WTC11 (cell line): ENCODE measurements at places on chromosomes 11 and 22. TPM values are rescaled to one million over a fixed set of nuclear protein-coding genes. Genes with fewer than 3 reads are reported as not detected.

QSER1 gene
- 74.0 to 84.0 TPM (median 79.3 TPM) in 3 replicates for total RNA-seq

NXPE1 gene
- total RNA-seq: 0.16 TPM in 1 of 3 replicates, not detected in the others

HBD gene
- total RNA-seq: not detected in 3 replicates

P2RY6 gene
- total RNA-seq: 0.11 to 0.16 TPM in 2 of 3 replicates, not detected in the other

DENND6B gene
- total RNA-seq: 2.3 to 2.7 TPM (median 2.5 TPM) in 3 replicates

LMO2 gene
- 1.0 to 3.4 TPM (median 1.4 TPM) in 3 replicates for total RNA-seq

KRTAP5-11 gene
- total RNA-seq: not detected in 3 replicates

RNF121 gene
- total RNA-seq: 40.2 to 45.3 TPM (median 41.0 TPM) in 3 replicates

FAM181B gene
- 0.80 to 1.1 TPM (median 1.0 TPM) in 3 replicates for total RNA-seq

LAYN gene
- total RNA-seq: 3.0 to 3.7 TPM (median 3.6 TPM) in 3 replicates

SLC22A25 gene
- total RNA-seq: not detected in 3 replicates

SNX32 gene
- total RNA-seq: 2.2 to 3.4 TPM (median 2.9 TPM) in 3 replicates

TRPM5 gene
- total RNA-seq: 0.07 to 0.09 TPM in 2 of 3 replicates, not detected in the other

TSSK2 gene
- total RNA-seq: not detected in 3 replicates

GRCh38 chr11:967995-968751 lies 42.5 kb downstream of the AP2A2 start:
- H3K4me1 ChIP-seq: no peaks in the 10 kb centered on the region
- H3K4me3 ChIP-seq: no peak overlapping the region
- no peak overlapping the region; the same call in 1 of the 2 replicates for H3K27ac ChIP-seq

- peaks cover 33% of the 10 kb centered on the region for H3K4me1 ChIP-seq
- H3K36me3 ChIP-seq: no peaks in the 10 kb centered on the region
- DNase-seq: no peak
- no peak overlapping the region for H3K27ac ChIP-seq
- peaks cover 3% of the 10 kb centered on the region; the same call in 1 of the 2 replicates for H3K27me3 ChIP-seq
These were observed 53.6 kb upstream of the KIRREL3 start for GRCh38 chr11:127054153-127054552.

DNA sequence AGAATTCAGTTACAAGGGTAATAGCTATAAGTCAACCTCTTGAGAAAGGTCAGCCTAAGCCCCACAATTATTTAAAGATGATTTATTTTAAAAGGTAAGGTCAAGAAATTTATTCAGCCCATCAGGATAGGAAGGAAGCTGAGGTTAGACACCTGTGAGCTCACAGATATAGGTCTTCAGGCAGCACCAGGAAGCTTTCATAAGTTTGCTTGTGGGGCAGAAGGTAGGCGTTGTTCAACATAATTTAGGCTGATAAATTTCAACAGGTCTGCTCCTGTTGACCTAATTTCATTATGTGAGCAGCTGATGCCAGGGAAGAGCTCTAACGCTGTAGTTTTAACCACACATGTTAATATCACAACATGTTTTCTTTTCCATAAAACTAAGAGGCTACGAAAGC lies 118.1 kb upstream of the APOA1 start:
- peak overlapping the region; percentile 15; the same call in 1 of the 2 replicates for H3K27ac ChIP-seq
- H3K36me3 ChIP-seq: no peaks in the 10 kb centered on the region
- peaks cover 29% of the 10 kb centered on the region for H3K4me1 ChIP-seq
- H3K27me3 ChIP-seq: no peaks in the 10 kb centered on the region

DNA sequence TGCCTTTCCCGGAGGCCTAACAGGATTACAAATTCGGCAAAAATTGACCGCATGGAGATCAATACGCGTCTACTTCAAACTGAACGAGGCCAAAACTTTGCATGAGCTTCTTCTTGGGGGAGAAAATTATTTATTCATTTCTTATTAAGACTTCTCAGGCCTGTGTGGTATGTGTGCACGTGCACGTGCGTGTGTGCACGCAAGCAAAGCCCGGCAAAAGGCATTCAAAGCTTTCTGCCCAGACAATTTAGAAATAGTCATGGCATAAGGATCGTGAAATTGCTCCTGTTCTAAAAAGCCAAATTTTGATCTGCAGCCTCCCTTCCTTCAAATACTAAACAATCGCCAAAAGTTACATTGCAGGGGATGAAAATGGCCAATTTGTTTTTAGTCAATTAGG lies 14.6 kb downstream of the MN1 start:
- no peak for DNase-seq
- H3K4me3 ChIP-seq: no peak overlapping the region
- no peak overlapping the region for H3K27ac ChIP-seq

- H3K27ac ChIP-seq: peak overlapping the region; percentile 57
- DNase-seq: no peak
- no peaks in the 10 kb centered on the region; the same call in 1 of the 2 replicates for H3K36me3 ChIP-seq
- H3K4me1 ChIP-seq: peaks cover 30% of the 10 kb centered on the region
- no peaks in the 10 kb centered on the region for H3K27me3 ChIP-seq
- no peak overlapping the region for H3K4me3 ChIP-seq
These were observed 33.7 kb downstream of the PICALM start for GRCh38 chr11:86035164-86035563.

GRCh38 chr22:39349506-39349966 lies 255 bp upstream of the SYNGR1 start:
- H3K27me3 ChIP-seq: peaks cover 7% of the 10 kb centered on the region
- H3K36me3 ChIP-seq: no peaks in the 10 kb centered on the region
- no peak overlapping the region for H3K27ac ChIP-seq
- peak; percentile 56 for DNase-seq
- H3K4me3 ChIP-seq: peak overlapping the region; percentile 83
- H3K4me1 ChIP-seq: peaks cover 27% of the 10 kb centered on the region

DNA sequence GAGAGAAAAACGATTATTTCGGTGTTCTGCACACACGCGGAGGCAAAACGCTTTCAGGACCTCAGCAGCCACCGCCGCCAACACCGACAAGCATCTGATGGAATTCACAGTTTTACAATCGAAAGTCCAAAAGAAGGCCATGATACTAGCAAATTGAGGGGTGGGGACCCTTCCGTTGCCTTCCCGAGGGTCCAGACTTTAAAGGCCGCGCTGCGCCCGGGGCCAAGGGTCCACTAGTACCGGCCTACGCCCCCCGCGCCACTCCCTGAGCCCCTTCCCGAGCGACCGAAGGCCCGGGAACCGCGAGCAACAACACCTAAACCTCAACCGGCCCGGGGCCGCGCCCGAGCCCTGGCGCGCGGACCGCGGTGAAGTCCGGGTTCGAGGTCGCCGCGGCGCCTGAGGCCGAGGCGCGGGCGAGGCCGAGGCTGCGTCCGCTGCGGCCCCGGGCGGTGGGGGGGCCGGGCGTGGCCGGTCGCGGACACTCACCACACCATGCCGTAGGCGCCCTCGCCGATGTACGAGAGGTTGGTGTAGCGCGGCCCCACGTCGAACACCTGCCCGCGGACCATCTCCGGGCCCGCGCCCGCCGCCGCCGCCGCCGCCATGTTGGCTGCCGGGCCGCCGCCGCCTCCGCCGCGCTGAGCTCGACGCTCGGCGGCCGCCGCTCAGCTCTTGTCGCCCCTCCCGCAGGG lies 465 bp downstream of the MAPK1 start:
- peaks cover 47% of the 10 kb centered on the region for H3K4me1 ChIP-seq
- H3K27ac ChIP-seq: peak overlapping the region; percentile 86
- H3K27me3 ChIP-seq: no peaks in the 10 kb centered on the region
- H3K4me3 ChIP-seq: peak overlapping the region; percentile 96
- no peak for DNase-seq

DNA sequence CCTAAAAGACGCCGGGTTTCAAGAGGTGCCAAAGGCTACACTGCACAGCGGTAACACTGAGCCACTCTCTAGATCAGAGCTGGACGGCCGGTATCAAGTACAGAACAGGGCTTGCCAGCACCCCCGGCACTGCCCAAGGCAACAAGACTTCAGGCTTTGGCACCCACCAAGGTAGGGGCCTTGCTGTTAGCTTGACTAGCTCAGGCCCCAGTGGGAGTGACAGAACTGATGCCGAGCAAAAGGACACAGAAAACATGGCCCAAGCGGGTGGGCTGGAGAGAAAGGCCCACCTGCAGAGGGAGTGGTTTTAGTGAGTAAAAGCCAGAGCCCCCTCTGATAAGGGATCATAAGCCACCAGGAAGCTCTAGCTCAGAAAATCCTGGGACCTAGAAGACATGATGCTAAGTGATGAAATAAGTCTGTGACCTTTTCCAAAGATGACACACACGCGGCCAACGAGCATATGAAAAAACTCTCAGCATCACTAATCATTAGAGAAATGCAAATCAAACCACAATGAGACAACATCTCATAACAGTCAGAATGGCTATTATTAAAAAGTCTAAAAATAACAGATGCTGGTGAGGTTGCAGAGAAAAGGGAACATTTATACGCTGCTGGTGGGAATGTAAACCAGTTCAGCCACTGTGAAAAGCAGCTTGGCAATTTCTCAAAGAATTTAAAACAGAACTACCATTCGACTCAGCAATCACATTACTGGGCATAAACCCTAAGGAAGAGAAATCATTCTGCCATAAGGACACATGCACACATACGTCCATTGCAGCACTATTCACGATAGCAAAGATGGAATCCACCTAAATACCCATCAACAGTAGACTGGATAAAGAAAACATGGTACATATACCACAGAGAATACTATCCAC lies 12.9 kb downstream of the EHD1 start:
- DNase-seq: no peak
- H3K27me3 ChIP-seq: no peaks in the 10 kb centered on the region
- H3K4me1 ChIP-seq: peaks cover 17% of the 10 kb centered on the region
- H3K4me3 ChIP-seq: no peak overlapping the region
- no peaks in the 10 kb centered on the region for H3K36me3 ChIP-seq

- H3K27ac ChIP-seq: no peak overlapping the region
- no peaks in the 10 kb centered on the region; the same call in none of the 2 replicates for H3K27me3 ChIP-seq
- peaks cover 6% of the 10 kb centered on the region for H3K4me1 ChIP-seq
- H3K36me3 ChIP-seq: no peaks in the 10 kb centered on the region
- no peak for DNase-seq
- no peak overlapping the region for H3K4me3 ChIP-seq
These were observed 1339.3 kb downstream of the TBC1D22A start for GRCh38 chr22:48101704-48102103.

DNA sequence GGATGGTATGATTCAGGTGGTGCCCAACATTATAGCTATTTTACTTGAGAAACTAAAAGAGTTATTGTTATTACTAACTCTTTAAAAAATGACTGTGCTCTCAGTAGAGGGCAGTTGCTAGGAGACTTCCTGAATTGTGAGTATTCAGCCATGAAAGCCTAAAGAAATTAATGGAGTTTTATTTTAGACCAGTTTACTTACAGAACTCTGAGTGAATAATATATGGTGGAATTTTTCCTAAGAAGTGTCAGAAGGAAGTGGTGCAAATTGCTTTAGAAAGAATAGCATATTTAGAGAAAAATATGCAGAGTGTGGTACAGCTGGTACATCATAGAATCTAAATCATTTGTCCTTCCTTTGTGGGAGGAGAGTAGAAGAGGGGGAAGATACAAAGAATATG lies 689.9 kb upstream of the CCDC90B start:
- no peak for DNase-seq
- H3K36me3 ChIP-seq: no peaks in the 10 kb centered on the region
- H3K27me3 ChIP-seq: no peaks in the 10 kb centered on the region
- peaks cover 19% of the 10 kb centered on the region for H3K4me1 ChIP-seq
- H3K27ac ChIP-seq: no peak overlapping the region

GRCh38 chr11:33722590-33723234 lies 13.5 kb downstream of the CD59 start:
- no peak overlapping the region for H3K4me3 ChIP-seq
- peaks cover 16% of the 10 kb centered on the region for H3K4me1 ChIP-seq
- no peaks in the 10 kb centered on the region for H3K27me3 ChIP-seq
- no peak overlapping the region for H3K27ac ChIP-seq

GRCh38 chr11:117210620-117211019 lies 11.4 kb downstream of the TAGLN start:
- H3K36me3 ChIP-seq: peaks cover 3% of the 10 kb centered on the region
- no peak for DNase-seq
- H3K4me1 ChIP-seq: no peaks in the 10 kb centered on the region
- no peak overlapping the region for H3K27ac ChIP-seq
- no peaks in the 10 kb centered on the region for H3K27me3 ChIP-seq

- no peak overlapping the region for H3K27ac ChIP-seq
- peaks cover 57% of the 10 kb centered on the region for H3K4me1 ChIP-seq
- DNase-seq: no peak
- H3K36me3 ChIP-seq: no peaks in the 10 kb centered on the region
These were observed 55.8 kb upstream of the RRAS2 start for GRCh38 chr11:14414470-14415461.

GRCh38 chr22:38285018-38285417 lies 12.2 kb upstream of the TMEM184B start:
- peaks cover 3% of the 10 kb centered on the region; the same call in 1 of the 2 replicates for H3K36me3 ChIP-seq
- H3K27ac ChIP-seq: peak overlapping the region; percentile 2; the same call in 1 of the 2 replicates
- no peak for DNase-seq
- no peak overlapping the region for H3K4me3 ChIP-seq

DNA sequence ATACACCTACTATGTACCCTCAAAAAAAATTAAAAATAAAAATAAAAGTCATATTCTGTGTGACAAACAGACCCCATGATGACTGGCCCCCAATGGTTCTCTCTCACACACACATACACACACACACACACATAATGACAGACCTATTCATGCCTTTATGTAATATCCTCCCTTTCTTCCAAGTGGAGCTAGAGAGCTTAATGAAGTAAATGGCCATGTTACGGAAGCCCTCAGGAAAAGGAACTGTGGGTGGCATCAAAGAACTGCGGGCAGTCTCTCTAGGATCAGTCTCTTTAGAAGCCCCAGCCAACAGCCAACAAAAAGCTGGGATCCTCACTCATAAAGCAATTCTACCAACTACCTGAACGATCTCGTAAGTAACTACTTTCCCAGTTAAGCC lies 125.5 kb downstream of the SIK3 start:
- peak overlapping the region; percentile 26 for H3K27ac ChIP-seq
- no peak overlapping the region for H3K4me3 ChIP-seq
- H3K27me3 ChIP-seq: no peaks in the 10 kb centered on the region
- H3K36me3 ChIP-seq: no peaks in the 10 kb centered on the region
- H3K4me1 ChIP-seq: peaks cover 42% of the 10 kb centered on the region

GRCh38 chr11:10975287-10975721 lies 117.5 kb upstream of the ZBED5 start:
- H3K4me3 ChIP-seq: no peak overlapping the region
- H3K27me3 ChIP-seq: no peaks in the 10 kb centered on the region
- H3K36me3 ChIP-seq: no peaks in the 10 kb centered on the region
- H3K27ac ChIP-seq: no peak overlapping the region
- no peaks in the 10 kb centered on the region for H3K4me1 ChIP-seq

DNA sequence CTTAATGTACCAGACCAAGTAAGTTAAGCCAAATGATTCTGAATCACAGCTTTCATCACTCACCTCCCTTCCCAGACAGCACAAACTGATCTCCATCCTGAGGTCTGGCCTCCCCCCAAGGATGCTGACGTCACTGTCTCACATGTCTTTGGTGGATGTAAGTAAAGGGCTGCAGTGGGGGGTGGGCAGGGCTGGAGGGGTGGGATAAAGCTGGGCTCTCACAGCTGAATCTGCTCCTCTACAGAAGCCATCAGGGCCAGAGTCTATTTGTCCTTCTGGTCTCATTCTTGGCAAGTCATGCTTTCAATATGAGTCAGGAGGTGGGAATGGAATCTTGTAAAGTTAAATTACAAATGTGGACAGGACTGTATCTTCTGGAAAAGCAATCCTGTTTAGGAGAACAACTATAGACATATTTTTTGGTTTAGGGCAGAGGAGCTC lies 32.7 kb downstream of the P4HA3 start:
- H3K4me3 ChIP-seq: no peak overlapping the region
- no peaks in the 10 kb centered on the region for H3K36me3 ChIP-seq

DNA sequence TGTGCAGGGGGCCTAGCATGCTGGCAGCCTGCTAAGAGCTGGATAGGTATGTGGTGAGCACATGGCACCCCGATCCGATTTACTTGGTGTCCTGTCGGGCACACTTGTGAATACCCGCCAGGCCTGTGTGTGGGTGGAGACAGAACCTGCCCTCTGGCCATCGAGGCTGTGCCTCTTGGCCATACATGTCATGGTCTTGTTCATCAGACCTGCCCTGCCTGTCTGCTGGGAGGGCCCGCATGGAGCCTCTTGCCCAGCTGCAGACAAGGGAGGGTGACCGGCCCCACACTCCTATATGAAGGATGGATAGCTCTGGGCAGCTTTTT lies 310.2 kb downstream of the TBC1D22A start:
- no peaks in the 10 kb centered on the region for H3K27me3 ChIP-seq
- H3K36me3 ChIP-seq: peaks cover 11% of the 10 kb centered on the region
- no peak overlapping the region for H3K4me3 ChIP-seq
- H3K4me1 ChIP-seq: no peaks in the 10 kb centered on the region
